NCI-H1105 treated with DMSO at 0.1 percent for 48 hours (cell line): ENCODE measurements at places on chromosomes 1 and 21.

- no peak for DNase-seq
These were observed 41.0 kb upstream of the MACF1 start for GRCh38 chr1:39163469-39163868.

DNA sequence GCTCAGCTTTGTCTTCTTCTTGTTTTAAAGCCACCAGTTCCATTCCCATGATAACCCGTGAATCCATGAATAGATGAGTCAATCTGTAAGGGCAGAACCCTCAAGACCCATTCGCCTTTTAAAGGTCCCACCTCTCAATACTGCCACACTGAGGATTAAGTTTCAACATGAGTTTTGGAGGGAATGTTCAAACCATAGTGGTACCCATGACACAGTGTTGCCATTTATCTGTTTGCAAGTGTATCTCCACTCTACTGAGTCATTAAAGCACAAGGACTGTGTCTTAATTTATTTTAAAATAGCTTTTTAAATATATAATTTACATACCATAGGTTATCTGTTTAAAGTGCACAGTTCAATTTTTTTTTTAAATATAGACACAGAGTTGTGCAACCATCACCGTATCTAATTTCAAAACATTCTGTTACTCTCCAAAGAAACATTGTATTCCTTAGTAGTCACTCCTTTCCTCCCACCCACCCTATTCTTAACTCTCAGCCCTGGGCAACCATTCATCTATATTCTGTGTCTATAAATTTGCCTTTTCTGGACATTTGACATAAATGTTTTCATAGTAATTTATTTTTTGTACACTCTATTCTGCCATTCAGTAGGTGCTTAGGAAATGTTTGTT lies 4.8 kb upstream of the IL24 start:
- DNase-seq, result no peak

DNA sequence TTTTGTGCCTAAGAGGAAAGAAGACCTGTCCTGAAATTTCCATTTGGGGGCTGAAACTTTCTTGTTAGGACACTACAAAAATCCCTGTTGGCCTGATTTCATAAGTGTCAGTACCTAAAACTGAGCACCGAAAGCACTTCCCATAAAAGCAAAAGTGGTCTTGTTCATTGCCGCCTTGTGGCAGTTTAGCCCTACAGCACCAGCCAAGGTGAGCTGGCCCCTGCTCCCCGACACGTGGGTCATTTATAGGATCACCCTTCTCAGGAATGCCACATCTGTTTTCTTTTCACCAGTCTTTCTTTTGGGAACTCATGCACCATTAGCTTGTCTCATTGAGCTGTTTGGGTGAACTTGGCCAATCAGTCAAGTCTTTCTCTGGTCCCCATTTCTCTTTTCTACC lies 155.8 kb upstream of the KAZN start:
- DNase-seq, result no peak

- DNase-seq, result peak; percentile 17
These were observed 24.6 kb downstream of the PKP1 start for GRCh38 chr1:201307760-201308499.

DNA sequence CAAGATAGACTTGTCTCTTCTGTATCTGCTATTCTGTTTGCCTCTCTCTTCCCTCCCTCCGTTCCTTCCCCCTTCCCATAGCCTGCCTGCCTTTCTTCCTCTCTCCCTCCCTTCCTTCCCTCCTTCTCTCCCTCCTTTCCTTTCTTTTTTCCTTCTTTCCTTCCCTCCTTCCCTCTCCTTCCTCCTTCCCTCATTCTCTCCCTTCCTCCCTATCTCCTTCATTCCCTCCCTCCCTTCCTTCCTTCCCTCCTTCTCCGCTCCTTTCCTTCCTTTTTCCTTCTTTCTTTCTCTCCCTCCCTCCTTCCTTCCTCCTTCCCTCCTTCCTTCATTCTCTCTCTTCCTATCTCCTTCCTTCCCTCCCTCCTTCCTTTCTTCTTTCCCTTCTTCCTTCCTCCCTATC lies 944 bp downstream of the AADACL4 start:
- no peak for DNase-seq

- DNase-seq, result no peak
These were observed 35.8 kb downstream of the WNT4 start for GRCh38 chr1:22107126-22107525.

DNA sequence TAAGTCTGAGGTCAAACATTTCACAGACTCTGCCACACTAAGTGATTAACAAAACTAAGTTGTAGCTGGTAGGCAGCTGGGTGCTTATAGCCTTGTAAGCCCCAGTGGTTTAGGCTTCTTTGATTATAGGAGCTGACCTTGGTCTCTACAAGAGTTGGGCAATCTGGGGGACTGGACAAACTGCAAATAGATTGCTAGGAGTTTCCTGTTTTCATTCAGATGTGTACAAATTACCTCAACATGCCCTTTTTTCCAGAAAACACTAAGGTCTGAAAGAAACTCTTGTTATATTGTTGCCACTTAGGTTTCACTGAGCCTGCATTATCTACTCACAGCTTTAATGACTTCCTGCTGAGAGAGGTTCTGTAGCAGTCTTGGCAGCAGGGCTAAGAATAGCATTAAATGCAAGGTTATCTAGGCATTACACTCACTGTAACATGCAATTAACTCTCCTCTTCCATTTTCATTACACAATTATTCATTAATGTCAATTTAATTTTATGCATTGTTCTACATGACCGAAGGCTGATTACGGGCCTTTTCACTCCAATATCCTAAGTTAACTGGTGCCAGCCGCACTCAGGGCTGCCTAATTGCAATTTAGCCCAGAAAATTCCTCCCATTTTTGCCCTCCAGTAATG lies 314.0 kb downstream of the LMO4 start:
- peak; percentile 99 for DNase-seq

DNA sequence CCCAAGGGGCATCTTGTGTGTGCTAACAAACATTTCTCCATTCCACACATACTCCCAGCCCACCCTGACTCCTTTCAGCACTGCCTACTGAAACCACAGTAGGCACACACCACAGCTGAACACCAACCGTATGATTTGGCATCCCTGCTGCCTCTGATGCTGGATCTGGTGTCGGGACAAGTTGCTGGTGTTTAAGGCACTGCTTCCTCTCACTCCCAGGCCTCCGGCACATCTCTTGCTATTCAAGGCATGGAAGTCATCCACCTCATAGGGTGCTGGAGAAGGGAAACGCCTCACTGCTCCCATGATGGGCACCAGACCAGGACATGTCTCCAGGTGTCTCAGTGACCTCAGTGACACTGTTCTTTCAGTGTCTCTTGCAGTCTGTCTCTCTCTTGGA lies 2.4 kb upstream of the ITLN2 start:
- DNase-seq, result no peak

DNA sequence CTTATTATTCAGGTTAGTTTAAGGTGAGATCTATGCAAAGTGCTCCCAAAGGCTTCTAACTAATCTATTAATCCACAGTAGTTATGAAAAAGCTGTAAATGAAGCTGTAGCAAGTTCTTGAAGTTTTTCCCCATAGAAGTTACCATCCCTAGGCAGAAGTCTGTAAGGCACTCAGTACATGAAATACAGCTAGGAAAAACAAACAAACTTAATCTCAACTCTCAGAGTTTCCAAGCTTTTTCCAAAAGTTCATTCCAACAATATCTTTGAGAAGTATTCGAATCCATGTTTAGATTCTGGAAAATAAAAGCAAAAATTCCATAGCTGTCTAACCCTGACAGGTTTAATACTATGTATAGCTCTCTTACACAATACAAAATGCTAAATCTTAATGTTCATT lies 41.2 kb downstream of the SORT1 start:
- no peak for DNase-seq

- DNase-seq, result no peak
These were observed 35.6 kb downstream of the EEIG2 start for GRCh38 chr1:108595507-108595906.

- no peak for DNase-seq
These were observed 332 bp downstream of the KCNJ6 start for GRCh38 chr21:37915941-37916309.

GRCh38 chr1:181140398-181140797 lies 51.9 kb downstream of the IER5 start:
- no peak for DNase-seq

DNA sequence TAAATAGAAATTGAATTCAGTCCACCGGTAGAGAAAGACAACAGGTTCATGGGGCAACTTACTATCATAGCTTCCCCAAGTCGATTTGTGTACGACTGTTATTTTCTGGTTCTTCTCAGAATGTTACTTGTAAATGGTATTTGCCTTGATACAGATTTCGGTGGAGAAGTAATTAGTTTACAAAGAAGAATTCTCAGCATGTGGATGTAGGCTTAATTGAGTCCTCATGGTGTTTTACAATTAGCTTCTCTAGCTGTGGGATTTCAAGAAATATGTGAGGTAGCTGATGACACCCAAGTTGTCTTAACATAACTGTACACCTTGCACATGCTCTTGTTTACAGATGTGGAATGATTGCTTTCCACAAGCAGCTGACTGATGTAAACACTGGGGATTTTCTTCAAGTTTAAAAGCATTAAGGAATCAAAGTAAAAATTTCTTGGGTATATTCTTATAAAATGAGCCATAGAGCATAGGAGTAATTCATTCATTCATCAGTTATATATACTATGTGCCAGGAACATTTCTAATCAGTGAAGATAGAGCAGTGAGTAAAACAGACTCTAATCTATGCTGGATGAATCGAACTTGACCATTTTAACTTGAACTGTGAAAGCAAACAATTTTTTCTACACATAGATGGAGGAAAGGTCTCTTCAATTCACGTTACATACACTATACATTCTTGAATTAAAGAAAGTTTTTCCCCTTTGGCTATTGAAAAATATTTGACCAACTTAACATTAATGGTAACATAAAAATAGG lies 1.4 kb downstream of the MACO1 start:
- DNase-seq, result no peak

GRCh38 chr1:202247837-202248795 lies 54.5 kb downstream of the LGR6 start:
- peak; percentile 44 for DNase-seq

DNA sequence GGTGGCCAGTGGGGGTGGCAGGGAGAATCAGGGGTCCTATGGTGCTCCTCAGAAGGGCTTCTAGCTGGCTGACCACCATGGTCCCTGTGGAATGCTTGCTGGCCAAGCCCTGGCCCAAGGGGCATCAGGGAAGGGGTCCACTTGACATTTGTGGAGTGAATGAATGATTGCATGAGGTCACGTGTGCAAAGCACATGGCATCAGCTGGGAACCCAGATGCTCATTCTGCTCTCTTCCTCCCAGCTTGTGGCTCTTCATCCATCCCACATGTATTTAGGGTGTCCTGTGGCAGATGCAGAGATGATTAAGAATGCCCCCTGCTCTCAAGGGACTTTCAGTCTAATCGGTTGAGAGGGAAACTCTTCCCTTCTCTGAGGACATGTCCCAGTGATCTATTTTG lies 27.1 kb upstream of the PADI4 start:
- no peak for DNase-seq

GRCh38 chr21:33015096-33015495 lies 10.6 kb upstream of the OLIG2 start:
- no peak for DNase-seq

GRCh38 chr1:176949033-176949662 lies 215.4 kb downstream of the ASTN1 start:
- DNase-seq, result no peak

- no peak for DNase-seq
These were observed 78.6 kb downstream of the SYT6 start for GRCh38 chr1:114075105-114075504.

GRCh38 chr1:21539933-21540332 lies 30.7 kb downstream of the ALPL start:
- DNase-seq, result no peak

- no peak for DNase-seq
These were observed 20.1 kb downstream of the PLCH2 start for GRCh38 chr1:2496087-2496622.

DNA sequence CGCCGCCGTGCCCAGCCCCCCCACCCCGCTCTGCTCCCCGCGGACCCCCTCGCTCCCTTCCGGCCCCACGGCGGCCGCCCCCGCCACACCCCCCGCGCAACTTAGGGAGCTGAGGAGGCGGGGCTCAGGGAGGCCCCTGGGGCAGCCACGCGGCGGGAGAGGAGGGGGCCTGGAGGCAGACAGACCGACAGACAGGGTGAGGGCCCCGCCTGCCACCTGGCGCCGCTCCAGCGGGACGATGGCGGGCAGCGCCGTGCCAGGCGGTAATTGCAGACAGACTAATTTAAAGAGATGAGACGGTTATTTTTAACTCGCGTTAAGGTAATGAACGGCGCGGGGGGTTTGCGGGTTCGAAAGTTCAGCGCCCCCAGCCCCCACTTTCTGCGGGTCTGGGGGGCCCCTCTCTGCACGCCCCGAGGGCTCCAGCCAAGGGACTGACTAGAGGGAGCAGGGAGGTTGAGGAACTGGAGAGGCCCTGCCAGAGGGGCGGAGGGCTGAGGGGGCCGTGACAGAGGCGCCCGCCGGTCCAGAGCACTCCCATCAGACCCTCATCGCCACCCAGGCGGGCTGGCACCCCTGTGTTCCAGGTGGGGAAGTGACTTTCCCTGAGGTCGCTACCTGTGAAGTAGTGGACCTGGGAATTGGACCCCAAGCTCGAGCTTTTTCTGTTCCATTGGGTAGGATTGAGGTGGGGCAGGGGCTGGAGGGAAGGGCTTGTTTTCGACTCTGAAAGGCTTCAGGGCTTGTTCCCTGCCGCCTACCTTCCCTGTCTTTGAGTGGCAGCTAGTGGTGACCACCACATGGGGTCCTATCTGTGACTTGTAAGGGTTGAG lies 5.4 kb downstream of the FOXO6 start:
- peak; percentile 81 for DNase-seq

DNA sequence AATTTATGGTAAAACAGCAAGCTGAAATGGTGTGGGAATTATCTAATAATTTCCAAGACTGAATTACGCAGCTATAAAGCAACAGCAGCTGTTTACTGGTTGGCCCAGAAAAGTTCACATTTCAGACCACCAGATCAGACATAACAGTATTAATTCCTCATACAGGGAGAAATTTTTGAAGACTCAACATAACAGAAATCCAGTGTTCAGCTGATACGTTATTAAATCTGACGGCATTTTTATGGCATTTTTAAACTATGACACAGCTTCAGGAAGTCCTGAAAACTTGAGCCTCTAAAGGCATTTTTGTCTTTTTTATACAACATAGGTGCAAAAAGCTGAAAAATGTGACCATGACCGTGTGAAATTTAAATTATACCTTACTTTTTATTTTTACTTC lies 91.2 kb downstream of the APP start:
- no peak for DNase-seq

DNA sequence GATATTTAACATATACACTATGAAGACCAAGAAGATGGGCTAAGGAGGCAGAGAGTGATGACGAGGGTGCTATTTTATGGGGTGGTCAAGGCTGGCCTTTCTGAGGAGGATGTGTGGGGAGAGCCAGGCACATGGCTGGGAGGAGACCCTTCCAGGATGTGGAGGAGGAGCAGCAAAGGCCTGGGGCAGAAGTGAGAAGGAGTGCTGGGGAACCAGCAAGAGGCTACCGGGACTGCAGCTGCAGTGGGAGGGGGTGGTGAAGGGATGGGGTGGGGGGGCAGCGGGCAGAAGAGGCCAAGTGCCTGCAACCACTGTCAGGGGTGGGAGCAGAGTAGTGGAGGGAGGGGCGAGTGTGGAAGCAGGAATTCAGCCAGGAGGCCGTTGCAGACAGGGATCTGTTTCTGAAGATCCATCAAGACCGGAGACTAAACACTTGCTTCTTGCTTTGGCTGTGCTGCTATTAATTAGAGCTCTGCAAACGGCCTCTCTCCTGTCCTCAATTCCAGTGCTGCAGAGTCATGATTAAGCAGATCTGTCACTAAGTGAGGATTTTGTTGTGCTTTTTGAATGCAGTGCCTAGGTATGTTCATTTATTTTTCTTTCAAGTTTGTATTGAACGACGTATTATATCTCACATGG lies 89.9 kb downstream of the IER5 start:
- DNase-seq, result no peak

- DNase-seq, result peak; percentile 74
These were observed at the start of gene EXO5 for GRCh38 chr1:40508375-40509341. Gene EXO5 (plus strand): TSS chr1:40508767. CDS start chr1:40514545, 5,778 bp downstream.

- no peak for DNase-seq
These were observed 448 bp upstream of the COL9A2 start for GRCh38 chr1:40317394-40318074.
